Peyer's patch (tissue), 4 donors: ENCODE measurements at places on chromosomes 1 and 21. TPM values are rescaled to one million over a fixed set of nuclear protein-coding genes. Genes with fewer than 3 reads are reported as not detected.

GRCh38 chr1:154837672-154838171 lies 32.4 kb downstream of the KCNN3 start:
- DNase-seq: peak; percentile 89

DNA sequence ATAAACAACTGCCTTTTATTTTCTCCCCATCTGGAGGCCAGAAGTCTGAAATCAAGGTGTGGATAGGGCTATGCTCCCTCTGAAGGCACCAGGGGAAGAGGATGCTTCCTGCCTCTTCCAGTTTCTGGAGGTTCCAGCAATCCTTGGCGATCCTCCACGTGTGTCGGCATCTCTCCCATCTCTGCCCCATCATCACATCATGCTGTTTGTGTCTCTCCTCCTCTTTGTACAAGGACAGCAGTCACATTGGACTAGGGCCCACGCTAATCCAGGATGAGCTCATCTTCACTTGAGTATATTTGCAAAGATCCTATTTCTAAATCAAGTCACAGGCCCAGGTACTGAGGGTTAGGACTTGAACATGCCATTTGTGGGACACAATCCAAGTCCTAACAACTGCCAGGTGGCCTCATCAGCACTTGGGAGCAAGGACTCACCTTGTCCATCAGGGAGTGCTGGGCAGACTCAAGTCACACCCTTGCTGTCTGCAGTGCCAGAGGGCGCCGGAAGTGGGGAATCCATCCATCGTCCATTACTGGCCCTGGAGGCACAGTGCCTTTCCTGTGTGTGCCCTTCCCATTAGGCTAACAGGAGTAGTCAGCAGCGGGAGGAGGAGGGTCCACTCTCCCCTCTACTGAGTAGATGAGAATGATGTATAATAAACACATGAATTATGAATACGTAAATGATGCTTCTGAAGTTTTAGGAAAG lies 185.4 kb upstream of the AJAP1 start:
- DNase-seq: no peak

- peak; percentile 73 for DNase-seq
Measured at GRCh38 chr1:89454845-89455521, 69.6 kb upstream of the LRRC8B start.

DNA sequence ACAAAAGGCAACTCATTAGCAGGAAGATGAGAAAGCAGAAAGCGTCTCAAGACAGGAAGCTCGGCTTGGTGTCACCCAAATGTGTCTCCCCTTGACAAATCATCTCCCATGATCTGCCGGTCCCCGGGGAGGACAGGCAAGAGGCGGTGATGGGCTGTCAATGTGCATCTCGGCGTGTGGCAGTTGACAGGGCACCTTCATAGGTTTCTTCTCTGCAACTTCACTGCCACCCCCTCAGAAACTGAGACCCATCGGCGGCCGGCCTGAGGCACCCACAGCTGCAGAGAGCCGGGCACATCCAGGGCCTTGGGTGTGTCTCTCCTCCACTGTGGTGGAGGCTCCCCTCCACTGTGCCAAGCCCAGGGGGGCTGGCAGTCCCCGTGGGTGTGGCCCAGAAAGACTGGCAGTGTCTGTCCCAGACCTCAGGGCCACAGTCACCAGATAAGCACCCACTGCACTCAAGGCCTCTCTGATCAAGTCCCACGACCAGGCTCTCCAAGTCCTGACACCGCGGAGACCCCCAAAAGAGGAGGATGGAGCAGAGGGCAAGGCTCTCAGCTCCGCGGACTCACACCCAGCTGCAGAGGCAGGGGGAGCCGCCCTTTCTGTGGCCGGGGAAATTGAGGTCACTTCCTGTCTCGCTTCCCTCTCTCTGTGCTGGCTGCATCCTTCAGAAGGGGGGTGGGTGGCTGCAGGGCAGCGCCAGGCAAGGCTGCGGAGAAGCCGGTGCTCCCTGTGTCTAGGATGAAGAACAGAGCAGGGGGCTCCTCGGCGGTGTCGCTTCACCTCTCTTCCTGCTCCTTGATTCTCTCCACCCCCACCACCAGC lies 39.6 kb upstream of the LBR start:
- DNase-seq: peak; percentile 49

DNA sequence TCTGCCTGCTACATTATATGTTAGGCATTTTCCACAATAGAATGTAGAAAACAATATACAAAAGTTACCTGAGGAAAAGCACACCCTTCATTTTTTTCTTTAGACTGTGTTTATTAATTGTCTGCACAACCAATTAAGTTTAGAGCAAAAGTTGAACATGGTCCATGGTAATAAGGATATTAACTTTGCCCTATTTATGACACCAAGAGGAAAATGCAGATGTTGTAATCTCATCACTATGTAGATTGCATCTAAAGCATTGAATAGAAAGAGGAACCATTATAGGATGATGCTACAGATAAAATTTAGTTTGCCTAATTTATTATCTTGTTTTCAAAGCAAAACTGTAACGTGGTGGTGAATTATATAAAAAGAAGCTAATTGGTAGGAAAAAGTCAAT lies 59.7 kb upstream of the IGSF5 start:
- no peak for DNase-seq

- DNase-seq: no peak
Measured at GRCh38 chr21:34609933-34610549, 4.9 kb downstream of the RCAN1 start.

DNA sequence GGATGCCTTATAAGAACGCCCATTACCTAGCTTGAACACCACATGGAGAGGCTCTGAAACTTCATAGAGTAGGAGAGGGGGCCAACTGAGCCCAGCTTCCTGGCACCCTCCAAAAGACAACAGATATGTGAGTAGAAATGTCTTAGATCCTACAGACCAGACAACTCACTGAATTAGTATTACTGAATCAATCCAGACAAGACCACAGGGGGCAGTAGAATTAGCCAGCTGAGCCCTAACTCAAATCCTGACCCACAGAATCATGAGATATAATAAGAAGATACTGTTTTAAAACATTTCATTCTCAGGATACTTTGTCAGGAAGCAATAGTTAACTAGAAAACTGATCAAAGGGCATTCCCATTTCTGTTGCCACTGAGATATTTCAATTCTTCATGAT lies 45.8 kb upstream of the C1orf21 start:
- no peak for DNase-seq

- DNase-seq: no peak
Measured at GRCh38 chr1:180170546-180171151, 16.0 kb downstream of the QSOX1 start.

DNA sequence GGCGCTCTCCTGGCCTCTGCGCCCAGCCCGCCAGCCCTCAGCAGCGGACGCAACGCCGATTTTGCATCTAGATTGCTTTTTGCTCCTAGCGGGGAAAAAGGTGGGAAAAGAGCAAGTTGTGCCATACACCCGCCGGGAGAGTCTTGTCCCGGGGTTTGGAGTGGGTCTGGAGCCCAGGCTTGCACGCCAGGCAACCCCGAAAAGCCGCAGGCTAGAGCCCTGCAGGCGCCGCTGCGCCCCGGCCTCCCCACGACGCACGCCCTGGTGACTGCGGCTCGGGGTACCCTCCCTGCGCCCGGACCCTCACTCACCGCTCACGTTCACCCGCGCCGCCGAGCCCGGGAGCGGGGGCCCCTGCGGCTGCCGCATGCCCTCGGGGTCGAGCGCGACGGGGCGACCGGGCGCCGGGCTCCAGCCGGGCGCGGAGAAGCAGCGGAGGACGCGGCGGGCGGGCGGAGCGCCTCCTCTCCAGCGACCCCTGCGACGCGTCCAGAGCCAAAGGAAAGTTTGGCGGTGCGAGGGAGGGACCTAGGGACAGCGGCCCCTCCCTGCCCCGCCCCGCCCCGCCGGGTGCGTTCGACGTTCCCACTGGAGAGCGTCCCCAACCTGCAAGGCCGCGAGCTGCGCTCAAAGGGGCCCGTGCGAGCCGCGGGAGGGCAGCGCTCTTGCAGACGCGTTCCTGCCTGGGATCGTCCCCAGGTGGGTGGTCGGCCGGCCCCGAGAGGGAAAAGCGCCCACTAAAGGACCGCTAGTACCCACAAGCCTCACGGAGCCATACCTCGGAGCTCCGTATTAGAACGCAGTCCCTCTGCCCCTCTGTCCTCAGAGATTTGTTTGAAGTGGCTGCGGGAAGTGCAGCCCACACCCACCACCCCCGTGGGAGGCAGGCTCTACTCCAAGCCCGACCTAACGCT lies at the start of gene LPAR3:
Gene LPAR3, minus strand, starts transcription at position 502 of the 914 bp plus-strand sequence. CDS start 27,086 bp downstream, outside the sequence.
- no peak for DNase-seq

DNA sequence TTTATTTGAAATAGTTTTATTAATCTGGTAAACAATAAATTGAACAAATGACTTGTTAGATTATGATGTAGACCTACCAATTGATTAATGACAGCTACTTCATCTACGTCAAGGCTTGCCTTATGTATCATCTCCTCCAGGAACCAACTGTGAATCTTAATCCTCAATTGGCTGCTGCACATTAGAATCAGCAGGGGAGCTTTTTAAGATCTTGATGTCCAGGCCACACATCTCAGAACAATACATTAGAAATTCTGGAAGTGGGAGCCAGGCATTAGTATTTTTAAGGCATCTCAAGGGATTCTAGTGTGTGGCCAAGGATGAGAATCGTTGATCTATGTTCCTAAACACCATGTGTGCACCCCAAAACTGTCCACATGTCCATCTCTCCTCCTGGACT lies 52.0 kb upstream of the LYPLAL1 start:
- DNase-seq: no peak

DNA sequence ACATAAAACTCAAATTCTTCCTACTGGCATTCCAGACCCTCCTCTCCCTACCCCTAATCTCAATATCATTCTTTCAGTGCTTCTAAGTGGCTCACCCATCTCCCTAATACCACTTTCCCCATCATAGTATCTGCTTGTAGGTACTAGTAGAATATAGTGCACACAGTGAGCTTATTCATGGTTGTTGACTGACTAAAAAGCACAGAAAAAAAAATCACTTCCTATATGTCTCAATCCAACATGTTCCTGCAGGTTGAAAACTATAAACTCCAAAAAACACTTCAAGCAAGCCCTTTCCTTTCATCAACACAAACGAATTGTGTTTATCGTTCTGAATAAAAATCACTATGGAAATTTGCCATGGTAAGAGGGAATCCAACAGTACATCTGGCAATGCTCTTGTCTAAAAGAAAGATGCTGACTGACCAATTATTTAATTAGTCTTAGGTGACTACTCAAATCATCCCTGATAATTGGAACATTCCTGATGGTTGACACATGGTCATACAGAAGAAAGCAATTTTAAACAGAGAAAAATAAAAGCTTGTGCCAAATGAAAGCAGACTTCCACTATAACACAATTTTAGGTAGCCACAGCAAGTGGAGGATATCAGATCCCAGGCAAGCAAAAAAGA lies 87.1 kb downstream of the NDUFS5 start:
- no peak for DNase-seq

DNA sequence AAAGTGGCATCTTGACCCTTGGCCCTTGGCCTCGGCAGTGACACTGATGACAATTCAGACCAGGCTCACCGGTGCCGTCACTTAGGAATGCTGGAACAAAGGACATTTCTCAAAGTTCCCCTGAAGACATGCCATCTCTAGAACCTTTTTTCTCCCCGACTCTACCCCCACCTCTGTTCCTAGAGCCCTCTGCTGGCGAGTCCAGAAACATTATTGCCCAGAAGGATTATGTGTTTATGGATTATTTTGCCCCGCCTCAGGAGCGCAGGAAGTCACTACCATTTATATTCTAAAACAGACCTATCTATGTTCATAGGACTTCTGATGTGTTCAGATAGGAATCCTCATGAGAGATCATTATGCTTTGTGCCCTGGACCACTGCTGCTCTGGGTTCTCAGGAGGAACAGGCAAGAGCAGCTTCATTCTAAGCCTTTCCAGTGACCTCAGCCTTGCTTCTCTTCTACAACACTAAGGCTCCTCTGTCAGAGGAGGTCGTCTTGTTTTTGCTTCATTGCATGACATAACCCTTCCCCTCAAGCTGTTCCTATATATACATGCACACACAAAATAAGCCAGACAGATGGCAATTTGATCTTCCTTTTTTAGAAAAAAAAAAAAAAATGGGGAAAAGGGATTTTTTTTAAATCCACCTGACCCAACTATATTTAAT lies 12.4 kb upstream of the SHISA4 start:
- DNase-seq: no peak

DNA sequence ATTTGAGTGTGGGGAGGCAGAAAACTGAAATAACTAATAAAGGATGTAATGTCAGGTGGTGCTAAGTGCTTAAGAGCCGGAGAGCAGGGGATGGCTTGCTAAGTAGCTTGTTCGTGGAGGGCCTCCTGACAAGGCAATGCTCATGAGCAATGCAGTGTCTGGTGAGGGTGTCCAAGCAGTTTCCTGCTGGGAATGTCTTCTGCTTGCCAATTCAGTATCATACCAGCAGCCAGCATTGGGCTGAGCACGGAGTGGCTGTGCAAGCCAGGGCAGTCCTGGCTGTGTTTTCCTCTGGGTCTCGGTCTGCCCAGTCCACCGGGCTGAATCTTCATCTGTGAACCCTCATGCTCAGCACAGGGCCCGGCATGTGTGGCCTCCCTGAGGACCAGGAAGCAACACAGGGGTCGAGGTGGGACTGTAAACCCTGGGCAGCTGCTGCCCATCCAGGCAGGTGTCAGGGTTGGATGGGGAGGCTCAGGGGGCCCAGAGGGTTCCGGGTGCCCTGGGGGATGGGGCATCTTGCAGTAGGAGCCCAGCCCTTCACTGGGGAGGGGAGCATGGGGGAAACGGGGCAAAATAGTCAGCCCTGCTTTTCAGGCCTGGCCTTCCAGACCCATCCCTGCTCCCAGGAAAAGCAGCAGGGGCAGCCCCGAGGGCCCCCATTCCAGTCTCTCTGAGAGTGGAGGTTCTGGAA lies 27.5 kb downstream of the EDN2 start:
- no peak for DNase-seq

DNA sequence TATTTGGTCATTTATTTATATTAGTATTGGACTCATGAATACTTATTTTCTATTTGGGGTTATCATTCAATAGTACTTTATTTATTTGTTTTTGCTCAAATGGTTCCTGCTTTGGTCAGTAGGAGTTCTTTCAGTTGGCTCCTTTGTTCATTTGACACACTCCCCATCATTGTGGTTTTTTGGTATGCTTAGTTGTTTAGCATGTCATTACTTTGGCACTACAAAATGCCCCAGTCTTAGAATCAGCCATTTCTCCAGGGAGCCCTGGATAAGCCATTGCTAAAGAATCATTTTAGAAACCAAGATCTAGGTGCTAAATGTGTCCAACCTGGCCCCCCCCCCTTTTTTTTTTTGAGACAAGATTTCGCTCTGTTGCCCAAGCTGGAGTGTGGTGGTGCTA lies 61.7 kb upstream of the MRPS6 start:
- DNase-seq: no peak

DNA sequence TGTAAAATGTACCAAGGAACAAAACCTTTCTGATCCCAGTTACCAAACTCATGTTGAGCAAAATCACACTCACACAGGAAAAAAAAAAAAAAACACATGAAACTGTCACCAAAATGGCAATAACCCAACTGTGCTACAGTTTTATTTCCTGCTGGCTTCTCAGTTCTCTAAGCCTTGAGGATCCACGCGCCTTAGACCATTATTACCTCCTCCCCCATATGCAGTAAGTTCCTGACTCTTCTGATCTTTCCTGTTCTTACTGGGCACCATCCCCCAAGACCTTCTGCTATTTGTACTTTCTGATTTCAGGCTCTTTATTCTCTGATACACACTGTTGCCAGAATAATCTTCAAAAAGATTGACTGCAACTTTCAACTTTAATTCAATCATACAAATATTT lies 79.6 kb downstream of the SLC45A1 start:
- no peak for DNase-seq

GRCh38 chr1:52938183-52938451 lies 11.0 kb downstream of the SCP2 start:
- DNase-seq: no peak

NBPF4 gene
- 4.0 TPM for total RNA-seq

WDR64 gene
- not detected for total RNA-seq

ATP6V1G3 gene
- not detected for total RNA-seq

DPM3 gene
- total RNA-seq: 89.2 TPM

SLC37A1 gene
- total RNA-seq: 193 TPM

CYP4A22 gene
- not detected for total RNA-seq

PTPRU gene
- 5.0 TPM for total RNA-seq

ERO1B gene
- 5.2 TPM for total RNA-seq

DISC1 gene
- total RNA-seq: 3.6 TPM
